ENCODE measurements at places on chromosomes 1 and 21. TPM values are rescaled to one million over a fixed set of nuclear protein-coding genes. Genes with fewer than 3 reads are reported as not detected.

Gene SELENON
- total RNA-seq: 13.2 TPM

Gene CACNA1S
- not detected for total RNA-seq

- H3K4me1 ChIP-seq: no peaks in the 10 kb centered on the region
- H3K27me3 ChIP-seq: no peaks in the 10 kb centered on the region
- no peak overlapping the region for H3K4me3 ChIP-seq
- H3K27ac ChIP-seq: no peak overlapping the region
Measured at GRCh38 chr1:215594640-215595039, 27.5 kb downstream of the KCTD3 start.

Gene CHD1L
- total RNA-seq: 76.1 TPM

GRCh38 chr21:31446226-31446855, 102.3 kb upstream of the TIAM1 start:
- H3K27me3 ChIP-seq: no peaks in the 10 kb centered on the region
- no peaks in the 10 kb centered on the region for H3K36me3 ChIP-seq
- peak; percentile 94 for ATAC-seq
- H3K4me1 ChIP-seq: peaks cover 19% of the 10 kb centered on the region
- H3K27ac ChIP-seq: peak overlapping the region; percentile 3
- peak overlapping the region; percentile 22 for H3K4me3 ChIP-seq

Gene ATP6V1G3
- total RNA-seq: not detected

- no peak overlapping the region for H3K27ac ChIP-seq
- no peak for ATAC-seq
- no peaks in the 10 kb centered on the region for H3K27me3 ChIP-seq
- H3K36me3 ChIP-seq: no peaks in the 10 kb centered on the region
- no peak overlapping the region for H3K4me3 ChIP-seq
Measured at GRCh38 chr21:19076031-19076430, 672.4 kb upstream of the TMPRSS15 start.

Gene MCM3AP
- 105 TPM for total RNA-seq

GRCh38 chr1:39354572-39354971, 136.9 kb upstream of the BMP8A start:
- no peak overlapping the region for H3K27ac ChIP-seq
- H3K36me3 ChIP-seq: peaks cover 100% of the 10 kb centered on the region
- no peak overlapping the region for H3K4me3 ChIP-seq

DNA sequence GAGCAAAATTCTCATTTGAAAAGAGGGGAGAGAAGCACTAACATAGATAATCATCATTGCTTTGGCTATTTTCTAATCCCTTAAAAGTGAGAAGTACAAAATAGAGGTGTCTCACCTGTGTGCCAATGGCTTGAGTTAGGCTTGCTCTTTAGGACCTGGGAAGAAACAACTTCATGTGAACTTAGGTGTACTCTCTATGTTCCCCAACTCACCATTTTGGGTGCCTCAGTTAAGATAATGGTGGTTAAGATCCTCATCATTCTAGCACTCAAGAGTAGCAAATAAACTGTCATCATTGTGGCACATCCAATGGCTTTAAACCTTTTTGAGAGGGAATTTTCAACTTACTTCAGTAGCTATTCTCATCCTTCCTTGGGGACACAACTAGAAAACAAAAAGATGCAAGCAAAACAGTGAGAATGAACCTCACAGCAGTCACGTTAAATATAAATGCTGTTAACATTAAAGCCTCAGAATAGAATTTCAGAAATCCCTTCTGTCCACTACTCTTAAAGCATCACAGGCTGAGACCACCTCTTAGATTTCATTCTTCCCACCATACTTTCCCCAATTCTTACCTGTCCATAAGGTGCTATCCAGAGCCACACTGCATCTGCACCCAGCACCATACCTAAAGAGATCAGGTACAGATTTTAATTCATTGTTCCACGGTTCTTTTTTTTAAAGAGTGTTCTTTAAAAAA, 1.2 kb downstream of the GAS5 start:
- ATAC-seq: no peak
- peaks cover 31% of the 10 kb centered on the region for H3K4me1 ChIP-seq
- peak overlapping the region; percentile 88 for H3K4me3 ChIP-seq
- H3K27ac ChIP-seq: peak overlapping the region; percentile 93
- H3K36me3 ChIP-seq: peaks cover 78% of the 10 kb centered on the region

Gene ILF2
- 153 TPM for total RNA-seq

GRCh38 chr1:230286166-230286889, 139.8 kb downstream of the PGBD5 start:
- H3K36me3 ChIP-seq: peaks cover 13% of the 10 kb centered on the region
- H3K27ac ChIP-seq: peak overlapping the region; percentile 46
- no peaks in the 10 kb centered on the region for H3K4me1 ChIP-seq
- H3K4me3 ChIP-seq: no peak overlapping the region
- ATAC-seq: peak; percentile 17
- peaks cover 5% of the 10 kb centered on the region for H3K27me3 ChIP-seq

DNA sequence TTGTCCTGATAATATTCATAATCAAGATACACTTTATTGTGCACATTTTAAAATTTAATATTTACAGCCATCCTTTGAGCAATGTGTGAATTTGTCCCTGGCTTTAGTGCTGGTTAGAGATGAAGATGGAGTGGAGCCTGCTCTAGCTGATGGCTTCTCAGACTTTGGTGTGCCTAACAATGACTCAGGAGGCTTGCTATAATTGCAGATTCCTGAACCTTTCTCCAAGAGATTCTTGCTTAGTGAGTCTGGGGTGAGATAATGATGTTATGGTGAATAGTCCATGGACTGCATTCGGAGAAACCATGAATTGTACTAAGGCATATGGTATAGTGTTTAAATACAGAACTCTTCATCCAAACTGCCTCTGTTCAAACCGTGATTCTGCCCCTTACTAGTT, 307.1 kb downstream of the PAPPA2 start:
- no peaks in the 10 kb centered on the region for H3K4me1 ChIP-seq
- H3K27ac ChIP-seq: no peak overlapping the region
- ATAC-seq: no peak
- H3K4me3 ChIP-seq: no peak overlapping the region
- no peaks in the 10 kb centered on the region for H3K27me3 ChIP-seq

DNA sequence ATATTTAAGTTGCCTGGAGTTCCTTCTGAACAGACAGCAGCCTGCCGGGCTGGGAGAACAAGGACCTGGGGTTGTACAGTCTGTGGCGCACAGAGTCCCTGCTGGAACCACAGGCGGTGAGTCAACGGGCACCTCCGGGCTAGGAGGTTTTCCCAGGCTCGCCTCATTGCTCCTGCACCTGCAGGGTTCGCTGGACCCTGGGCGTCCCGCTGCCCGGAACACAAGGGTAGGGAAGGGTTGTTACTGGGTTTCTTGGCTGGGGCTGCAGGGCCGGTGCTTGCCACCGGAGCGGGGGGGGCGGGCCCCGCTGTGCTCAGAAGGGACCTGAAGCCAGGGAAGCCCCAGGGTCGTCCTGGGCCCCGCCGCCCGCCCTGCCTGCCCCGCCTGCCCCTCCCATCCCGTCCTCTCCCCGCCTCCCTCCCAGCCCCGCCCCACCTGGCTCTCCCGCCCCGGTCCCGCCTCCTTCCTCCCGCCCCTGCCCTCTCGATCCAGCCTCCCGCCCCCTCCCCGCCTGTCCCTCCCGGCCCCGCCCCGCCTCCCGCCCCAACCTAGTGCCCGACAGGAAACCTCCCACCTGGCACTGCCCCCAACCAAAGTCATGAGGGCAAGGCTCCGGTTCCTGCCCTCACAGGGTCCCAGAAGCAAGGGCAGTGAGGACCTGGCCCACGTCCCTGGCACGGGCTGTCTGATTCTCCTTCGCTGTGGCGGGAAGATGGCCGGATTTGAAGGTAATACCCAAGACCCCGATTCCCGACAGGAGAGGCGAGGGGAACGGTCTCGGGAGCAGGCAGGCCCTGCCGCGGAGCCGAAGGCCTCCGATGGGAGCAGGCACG, 6.8 kb downstream of the JMJD4 start:
- ATAC-seq: peak; percentile 90
- peaks cover 8% of the 10 kb centered on the region for H3K27me3 ChIP-seq
- peaks cover 15% of the 10 kb centered on the region for H3K36me3 ChIP-seq
- H3K27ac ChIP-seq: peak overlapping the region; percentile 69
- H3K4me1 ChIP-seq: peaks cover 5% of the 10 kb centered on the region

Gene FAM151A
- total RNA-seq: not detected

DNA sequence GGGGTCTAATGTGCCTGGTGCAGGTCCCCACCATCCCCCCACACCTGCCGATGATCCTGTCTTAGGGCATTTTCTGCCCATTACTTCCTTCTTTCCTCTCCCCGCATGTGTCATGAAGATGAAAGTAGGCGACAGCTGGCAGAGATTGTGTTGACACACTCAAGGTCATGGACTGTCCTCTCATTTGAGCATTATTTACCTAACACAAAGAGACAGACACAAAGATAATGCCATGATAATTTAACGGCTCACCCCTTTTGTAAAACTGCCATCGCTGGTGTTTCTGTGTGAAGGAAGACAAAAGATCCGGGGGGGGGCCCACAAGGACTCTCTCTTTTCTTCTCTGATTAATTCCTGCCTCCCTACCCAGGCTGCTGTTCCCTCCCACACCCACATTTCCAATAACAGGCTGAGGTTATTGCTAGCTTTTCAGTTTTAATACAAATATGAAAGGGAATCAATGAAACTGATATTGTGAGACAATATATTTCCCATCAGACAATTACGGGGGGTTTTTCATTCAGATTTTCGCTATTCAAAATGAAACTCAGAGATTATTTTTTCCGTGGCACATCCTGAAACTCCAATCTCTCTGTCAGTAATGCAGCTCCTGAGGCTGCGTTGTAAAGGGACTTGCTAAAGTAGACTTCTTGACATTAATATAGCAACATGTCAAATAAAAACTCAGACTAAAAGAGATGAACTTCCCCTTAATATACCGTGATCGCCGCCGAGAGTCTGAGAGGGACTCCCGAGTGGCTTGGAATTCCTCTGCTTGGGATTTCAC, 561.1 kb downstream of the NPHP4 start:
- H3K36me3 ChIP-seq: no peaks in the 10 kb centered on the region
- no peak for ATAC-seq
- H3K4me1 ChIP-seq: no peaks in the 10 kb centered on the region
- H3K4me3 ChIP-seq: no peak overlapping the region
- peaks cover 31% of the 10 kb centered on the region for H3K27me3 ChIP-seq
- H3K27ac ChIP-seq: no peak overlapping the region

DNA sequence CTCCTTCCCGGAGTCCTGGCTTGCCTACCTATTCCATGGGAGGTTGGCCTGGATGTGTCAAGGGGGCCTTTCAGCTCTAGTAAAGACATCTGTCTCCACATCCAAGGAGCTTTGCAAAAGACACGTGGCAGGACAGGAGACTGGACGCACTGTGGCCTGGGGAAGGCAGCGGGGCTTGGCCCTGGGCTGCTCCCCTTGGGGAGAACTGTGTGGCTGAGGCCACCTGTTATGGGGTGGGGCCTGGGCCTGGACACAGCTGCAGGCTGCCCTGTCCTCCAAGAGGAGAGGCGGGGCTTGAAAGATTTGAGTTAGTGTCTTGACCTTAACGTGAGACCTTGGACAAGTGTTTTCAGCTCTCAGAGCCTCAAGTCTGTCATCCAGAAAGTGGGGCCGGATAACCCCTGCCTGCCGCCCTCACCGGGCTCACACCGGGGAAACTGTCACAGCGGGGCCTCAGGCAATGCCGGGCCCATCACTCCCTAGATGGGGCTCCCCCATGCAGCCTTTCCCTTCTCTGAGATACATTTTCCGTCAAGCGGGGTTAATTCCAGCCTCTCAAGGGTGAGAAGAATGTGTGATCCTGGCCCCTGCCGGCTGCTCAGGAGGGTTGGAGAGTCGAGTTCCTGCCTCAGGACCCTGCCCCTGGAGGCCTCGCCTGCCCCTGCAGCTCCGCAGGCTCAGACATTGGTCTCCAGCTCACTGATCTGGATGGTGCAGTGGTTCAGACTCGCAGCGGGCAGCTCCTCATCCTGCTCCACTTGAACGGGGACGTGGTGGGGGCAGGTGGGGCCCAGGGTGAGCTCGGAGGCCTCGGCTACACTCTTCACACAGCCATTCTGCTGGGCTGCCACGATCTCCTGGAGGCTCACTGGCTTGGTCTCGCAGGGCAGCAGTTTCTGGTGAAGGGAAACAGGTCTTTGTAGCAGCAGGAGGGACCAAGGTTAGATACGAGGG, 25.6 kb downstream of the PODN start:
- ATAC-seq: no peak
- no peaks in the 10 kb centered on the region for H3K36me3 ChIP-seq
- no peaks in the 10 kb centered on the region for H3K27me3 ChIP-seq
- H3K4me1 ChIP-seq: no peaks in the 10 kb centered on the region
- no peak overlapping the region for H3K27ac ChIP-seq
- H3K4me3 ChIP-seq: no peak overlapping the region

DNA sequence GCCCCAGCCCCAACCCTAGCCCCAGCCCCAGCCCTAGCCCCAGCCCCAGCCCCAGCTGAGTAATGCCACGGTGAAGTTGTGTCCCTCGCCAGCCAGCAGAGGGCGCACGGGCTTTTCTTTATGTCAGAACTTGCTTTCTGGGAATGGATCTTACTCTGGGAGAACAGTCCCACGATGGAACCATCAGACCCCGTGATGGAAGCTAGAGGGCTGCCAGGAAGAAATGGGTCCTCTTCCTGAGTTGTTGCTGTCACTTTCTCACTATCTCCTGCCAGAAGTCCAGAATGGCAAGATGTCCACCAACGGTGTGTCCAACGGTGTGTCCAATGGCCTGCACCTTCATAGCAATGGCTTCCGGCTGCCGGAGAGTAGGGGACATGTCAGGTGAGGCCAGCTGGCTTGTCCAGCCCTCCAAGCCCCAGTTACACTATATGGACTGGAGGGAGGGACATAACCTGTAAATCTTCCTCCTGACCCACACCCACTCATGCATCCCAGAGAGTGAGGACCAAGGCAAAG, 25.1 kb upstream of the TMEM222 start:
- ATAC-seq: peak; percentile 67
- no peaks in the 10 kb centered on the region for H3K27me3 ChIP-seq
- peaks cover 57% of the 10 kb centered on the region for H3K36me3 ChIP-seq

All from activated T-helper 17 cell treated with anti-CD3 and anti-CD28 coated beads, Interleukin-2, amount 50 U/mL, for 72 hours (primary cell).